COR-L47 (cell line): ENCODE measurements at places on chromosomes 12 and 14.

- no peak for DNase-seq
These were observed 42.9 kb downstream of the IFNG-AS1 start for GRCh38 chr12:68031881-68032739.

- DNase-seq: no peak
These were observed 230.8 kb downstream of the DPF3 start for GRCh38 chr14:72663076-72663487.

DNA sequence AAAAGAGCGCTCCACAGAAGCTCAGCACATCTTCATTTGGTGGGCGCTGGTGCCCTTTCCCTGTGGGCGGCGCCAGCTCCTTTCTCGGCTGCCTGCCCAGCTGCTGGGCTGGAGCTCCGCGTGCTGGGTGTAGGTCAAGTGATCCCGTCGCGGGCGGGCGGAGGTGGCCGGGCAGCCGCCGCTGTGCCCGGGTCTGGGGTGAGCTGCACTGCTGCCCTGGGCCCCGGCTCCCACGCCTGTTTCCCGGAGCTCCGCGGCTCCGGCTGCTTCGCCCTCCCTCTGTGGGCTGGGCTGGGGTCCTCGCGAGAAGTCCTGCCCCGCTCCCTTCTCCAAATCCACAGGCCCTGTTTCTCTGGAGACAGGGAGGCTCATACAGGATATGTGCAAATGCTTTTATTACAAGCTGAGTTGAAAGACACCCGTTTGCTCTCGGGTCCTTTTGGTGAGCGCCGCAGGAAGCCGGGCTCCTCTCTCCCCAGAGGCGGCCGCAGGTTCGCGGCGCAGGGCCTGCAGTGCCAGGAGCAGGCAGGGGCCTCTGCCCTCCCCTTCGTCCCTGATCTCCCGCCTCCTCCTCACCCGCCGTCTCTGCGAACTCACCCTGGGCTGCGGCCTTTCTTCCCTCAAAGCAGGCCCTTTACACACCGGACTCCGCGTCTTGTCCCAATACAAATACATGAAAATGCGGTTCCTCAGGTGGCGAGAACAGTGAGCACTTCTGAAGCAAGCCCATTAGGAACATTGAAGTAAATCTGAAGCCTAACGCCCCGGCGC is 67.8 kb upstream of the CAPRIN2 start:
- DNase-seq: no peak

DNA sequence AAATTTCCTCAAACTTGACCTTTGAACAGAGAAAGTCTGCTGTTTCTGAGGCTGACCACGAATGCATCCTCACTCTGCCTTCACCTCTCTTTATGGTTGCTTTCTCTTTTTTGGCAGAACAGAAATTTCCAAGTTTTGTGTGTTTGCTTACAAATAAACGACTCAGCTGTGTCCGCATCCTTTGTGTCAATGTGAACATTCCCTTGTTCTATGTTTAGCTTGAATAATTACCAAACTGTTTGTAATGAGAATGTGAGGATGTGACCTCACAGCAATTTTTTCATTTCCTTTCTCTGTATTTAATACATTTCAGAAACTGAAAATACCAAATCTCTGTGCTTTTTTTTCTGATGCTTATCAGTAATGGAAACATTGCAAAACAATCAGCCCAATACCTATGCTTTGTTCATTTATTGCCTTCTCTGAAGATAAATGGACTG is 410.9 kb downstream of the EGLN3 start:
- DNase-seq: no peak

DNA sequence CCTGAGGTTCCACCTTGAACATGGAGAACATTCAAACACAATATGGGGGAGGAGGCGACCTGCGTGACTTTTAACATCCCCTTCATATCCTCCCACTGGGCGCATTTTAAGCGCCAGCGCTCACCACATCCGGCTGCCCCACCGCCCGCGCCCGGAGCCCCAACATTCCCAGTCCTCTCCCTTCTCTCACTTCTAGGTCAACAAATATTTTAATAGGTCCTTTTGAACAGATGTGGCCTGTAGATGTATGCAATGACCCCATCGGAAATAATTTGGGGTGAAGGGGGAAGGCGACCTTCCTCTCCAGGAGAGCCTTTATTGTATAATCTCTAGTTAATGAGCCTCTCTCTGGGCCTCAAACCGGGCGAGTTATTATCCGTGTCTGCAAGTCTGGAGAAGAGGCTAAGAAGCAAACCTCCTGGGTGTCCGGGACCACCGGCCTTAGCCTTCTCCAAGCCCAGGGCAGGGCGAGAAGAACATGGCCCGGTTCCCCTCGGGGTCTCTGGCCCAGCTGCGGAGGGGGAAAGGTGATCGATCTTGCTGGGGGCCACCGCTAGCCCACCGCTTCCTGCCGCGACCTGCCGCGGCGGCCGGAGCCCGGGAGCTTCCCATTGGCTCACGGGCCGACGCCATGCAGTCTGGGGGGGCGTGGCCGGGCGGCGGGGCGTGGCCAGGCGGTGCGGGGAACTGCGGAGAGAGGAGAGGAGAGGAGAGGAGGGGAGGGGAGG is 83.2 kb upstream of the HMGA2 start:
- no peak for DNase-seq

- no peak for DNase-seq
These were observed 17.9 kb upstream of the PLEKHG6 start for GRCh38 chr12:6292606-6293005.

DNA sequence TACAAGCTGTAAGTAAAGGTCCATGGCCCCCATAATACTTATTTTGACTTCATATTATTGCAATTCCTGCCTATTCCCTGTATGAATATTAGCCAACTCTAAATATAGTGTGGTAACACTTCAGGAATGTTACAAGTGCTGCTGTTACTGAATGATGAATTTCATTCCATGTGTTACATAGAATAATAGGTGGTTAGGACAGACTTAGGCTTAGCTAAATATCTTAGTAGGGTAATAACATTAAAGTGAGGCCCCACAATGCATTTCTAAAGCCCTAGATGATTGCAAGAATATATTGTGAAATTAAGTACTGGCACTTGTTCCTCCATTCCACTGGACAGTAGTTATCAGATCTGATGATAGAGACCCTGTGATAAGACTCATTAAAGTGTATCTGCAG is 182.7 kb downstream of the PCNX1 start:
- no peak for DNase-seq

DNA sequence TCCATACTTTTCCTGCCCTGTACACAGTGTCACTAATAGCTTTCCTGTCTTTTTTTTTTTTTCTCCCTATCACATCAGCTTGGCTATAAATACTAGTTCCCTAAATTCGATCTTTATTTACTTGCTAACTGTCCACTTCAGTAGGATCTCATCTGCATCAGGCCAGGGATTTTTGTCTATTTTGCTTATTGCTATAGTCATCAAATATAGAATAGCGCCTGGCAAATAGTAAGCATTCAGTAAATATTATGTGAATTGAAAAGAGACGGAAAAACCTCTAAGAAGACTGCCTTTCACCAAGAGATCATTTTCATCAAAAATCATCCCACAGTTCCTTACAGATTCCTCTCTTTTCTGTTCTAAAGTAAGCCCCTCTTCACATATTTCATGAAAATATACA is 429.1 kb downstream of the FLRT2 start:
- DNase-seq: no peak

DNA sequence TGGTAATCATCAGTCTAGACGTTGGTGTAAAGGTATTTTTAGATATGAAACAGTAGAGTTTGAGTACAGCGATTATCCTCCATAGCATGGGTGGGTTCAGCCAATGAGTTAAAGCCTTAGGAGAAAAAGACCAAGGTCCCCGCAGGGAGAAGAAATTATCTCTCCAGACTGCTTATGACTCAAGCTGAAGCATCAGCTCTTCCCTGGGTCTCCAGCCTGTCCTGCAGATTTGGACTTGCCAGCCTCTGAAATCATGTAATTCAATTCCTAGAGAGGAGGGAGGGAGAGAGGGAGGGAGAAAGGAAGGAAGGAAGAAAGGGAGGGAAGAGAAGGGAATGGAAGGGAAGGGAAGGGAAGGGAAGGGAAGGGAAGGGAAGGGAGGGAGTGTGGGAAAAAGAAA is 12.0 kb upstream of the DTX1 start:
- no peak for DNase-seq

DNA sequence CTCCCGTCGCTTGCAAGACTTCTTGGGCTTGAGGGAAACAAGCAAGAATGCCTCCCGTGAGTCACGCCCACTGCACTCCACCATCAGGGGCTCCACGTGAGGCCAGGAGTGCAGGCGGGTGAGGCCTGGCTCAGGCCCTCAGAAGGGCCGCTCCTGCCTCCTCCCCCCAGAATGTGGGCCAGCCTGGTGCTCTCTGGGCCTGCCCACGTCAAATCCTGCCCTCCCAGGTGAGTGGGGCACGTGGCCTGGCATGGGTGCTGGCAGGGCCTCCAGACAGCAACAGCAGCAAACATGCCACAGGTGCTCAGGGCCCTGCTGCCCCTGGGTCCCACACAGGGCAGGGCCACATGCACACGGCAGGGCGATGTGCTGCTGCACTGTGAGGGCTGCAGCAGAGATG is 30.6 kb upstream of the BTBD6 start:
- no peak for DNase-seq

DNA sequence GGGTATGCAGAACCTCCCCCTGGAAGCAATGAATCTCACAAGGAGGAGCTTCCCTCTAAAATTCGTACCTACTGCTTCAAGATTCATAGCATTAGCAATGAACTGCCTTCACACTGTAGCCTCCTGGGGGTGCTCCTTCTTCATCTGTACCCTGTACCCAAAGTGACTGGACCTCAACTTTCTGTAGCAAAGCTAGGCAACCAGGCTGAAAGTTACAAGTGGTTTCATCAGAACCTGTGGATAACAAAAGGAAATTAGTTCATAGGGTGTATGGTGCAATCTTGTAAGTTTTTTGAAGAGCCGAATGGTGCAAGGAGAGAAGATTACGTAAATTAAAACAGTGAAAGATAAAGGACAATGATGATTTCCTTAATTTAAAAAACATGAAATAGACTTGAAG is 1541.7 kb upstream of the FLRT2 start:
- DNase-seq: no peak

- no peak for DNase-seq
These were observed 61.9 kb downstream of the DRAM1 start for GRCh38 chr12:101939306-101939705.
